ENCODE measurements at places on chromosomes 11 and 22.

- no peak for DNase-seq
Measured at GRCh38 chr22:47818496-47818895, 1056.0 kb downstream of the TBC1D22A start.

DNA sequence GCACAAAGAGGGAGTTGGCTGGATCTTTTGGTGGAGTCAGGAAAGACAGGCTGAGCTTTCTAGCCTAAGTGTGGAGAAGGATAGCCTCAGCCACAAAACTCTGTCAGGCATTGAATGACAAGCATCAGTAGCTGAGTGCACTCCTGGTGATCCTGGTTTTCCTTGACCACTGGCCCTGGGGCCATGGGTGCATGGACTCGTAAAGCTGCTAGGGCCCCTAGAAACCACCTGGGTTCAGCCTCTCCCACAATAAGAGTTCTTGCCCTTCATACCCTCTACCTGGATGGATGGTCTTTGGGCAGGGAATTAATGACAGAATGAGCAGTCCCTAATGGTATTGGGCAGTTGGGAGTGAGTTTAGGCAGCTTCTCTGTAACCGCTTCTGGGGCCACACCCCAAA is 22.9 kb downstream of the TUB start:
- DNase-seq = no peak

- no peak for DNase-seq
Measured at GRCh38 chr11:22336587-22336986, 1.6 kb upstream of the SLC17A6 start.

- DNase-seq = no peak
Measured at GRCh38 chr11:128239306-128239705, 348.1 kb downstream of the ETS1 start.

- no peak for DNase-seq
Measured at GRCh38 chr11:73168925-73169579, 26.9 kb upstream of the FCHSD2 start.

DNA sequence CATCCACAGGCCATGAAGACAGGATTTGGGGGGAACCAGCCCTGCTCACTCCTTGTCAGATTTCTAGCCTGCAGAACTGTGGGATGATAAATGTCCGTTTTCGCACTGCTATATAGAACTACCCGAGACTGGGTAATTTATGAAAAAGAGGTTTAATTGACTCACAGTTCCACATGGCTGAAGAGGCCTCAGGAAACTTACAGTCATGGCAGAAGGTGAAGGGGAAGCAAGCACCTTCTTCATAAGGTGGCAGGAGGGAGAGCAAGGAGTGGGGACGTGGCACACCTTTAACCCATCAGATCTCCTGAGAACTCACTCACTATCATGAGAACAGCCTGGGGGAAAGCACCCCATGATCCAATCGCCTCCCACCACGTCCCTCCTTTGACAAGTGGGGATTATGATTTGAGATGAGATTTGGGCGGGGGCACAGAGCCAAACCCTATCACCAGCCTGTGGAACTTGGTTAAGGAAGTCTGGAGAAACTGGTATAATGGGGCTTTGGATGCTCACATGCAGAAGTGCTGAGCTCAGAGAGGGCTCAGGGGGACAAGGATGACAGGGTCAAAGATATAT is 50.7 kb downstream of the MYEOV start:
- no peak for DNase-seq

- DNase-seq = no peak
Measured at GRCh38 chr11:44576656-44577055, 11.2 kb downstream of the CD82 start.
